ENCODE measurements at places on chromosomes 5 and 9.

DNA sequence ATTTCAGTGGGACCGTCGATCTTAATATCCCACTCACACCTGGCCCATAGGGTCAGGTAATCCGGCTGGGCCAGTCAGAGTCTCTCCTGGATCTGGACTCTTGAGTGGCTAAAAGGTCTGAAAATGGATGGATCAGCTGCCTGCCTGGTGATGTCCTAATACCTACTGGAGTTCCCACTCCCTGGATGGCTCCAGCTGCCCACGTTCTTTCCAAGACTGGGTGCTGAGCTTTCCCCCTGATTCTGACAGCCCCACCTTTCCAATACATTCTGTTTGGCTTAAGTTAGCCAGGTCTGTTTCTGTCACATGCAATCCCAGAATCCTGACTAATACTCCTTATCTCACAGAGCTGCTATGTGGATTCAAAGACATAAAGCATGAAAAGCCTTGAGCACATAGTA is 10.2 kb downstream of the SH3PXD2B start:
- DNase-seq = no peak

DNA sequence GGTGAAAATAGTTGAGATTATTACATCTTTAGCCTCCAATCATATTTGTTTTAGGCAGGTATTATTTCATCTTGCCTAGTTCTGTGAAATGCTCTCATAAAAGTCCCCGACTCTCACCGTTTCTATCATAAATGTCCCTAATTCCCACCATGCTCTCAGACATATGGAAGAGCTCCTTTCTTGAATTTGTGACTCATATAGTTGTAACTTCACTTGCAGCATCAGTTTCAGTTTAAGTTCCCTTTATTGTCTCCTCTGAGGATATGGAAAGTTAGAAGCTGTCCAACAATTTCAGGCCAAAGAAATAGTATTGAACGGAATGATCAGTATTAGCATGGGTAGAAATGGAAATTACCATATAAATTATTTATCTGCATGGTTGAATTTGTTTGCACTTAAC is 187.5 kb upstream of the NR4A3 start:
- DNase-seq = no peak

- DNase-seq = no peak
Observed at GRCh38 chr5:67998709-67999261, 216.8 kb upstream of the PIK3R1 start.

DNA sequence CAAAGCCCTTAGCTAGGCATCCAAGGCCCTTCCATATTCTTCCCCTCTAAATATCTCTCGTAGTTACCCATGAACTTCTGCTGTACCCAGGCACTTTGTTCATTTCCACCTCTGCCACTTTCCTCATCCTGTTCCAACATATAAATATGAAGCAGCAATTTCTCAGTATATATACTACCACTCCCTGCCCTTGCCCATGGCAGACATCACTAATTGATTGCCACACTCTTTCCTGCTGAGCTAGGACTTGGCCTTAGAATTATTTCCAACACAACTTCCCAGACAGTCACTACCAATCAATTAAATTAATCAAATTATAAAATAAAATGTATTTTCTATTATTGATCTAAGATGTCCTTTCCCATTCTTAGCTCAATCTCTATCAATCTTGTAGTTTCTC is 8.5 kb downstream of the INSYN2B start:
- no peak for DNase-seq

DNA sequence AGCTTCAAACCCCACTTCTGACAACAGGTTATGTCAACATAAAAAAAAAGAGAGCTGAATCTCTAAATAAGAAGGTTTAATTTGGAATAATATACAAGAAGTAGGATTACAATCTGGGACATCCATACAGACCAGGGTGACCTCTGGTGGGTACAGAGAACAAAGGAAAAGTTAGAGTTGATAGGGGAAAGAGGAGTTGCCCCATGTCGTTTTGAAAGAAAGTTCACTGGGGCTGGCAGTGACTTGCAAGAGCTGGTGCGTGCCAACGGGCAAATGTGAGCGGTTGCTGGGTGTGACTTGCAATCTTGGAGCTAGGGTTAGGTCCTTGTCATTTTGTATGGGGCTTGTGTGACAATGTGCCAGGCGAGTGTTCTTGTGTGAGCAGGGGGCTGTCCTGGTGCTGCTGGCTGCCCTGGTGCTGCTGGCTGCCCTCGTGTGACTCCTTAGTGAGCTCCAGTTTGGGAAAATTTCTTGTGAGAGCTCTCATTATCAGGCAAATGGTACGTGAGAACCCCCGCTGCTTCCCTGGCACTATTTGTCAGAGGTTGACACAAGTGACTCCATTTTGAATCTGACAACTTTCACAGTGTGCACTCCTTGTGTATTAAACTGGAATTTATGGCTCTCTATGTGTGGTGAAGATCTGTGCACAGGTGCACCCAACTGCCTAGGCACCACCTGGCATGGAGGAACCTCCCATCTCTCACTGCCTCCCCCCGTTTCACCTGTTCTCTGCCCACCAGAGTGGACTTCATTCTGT is 69.8 kb downstream of the UBE2QL1 start:
- DNase-seq = no peak

DNA sequence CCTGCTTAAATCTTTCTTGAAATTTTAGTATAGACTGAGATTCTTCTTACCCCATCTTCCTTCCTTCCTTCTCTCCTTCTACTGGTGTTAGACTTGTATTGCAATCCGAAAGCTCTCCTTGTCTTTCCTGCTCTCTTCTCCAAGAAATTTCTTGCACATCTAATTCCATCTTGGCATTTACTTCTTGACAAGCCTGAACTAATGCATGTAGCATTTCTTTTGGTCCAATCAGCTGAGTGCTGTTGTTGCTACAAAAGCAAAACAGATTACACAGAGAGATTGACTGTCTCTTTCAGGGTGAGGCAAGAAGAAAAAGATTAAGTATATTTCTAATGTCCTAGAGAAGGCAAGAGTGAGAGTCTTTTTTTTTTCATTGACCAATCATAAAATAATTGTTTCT is 51.6 kb upstream of the MAP1B start:
- DNase-seq = no peak

- no peak for DNase-seq
Observed at GRCh38 chr5:96147866-96148265, 186.2 kb upstream of the ELL2 start.

- DNase-seq = no peak
Observed at GRCh38 chr5:35698047-35698808, 80.6 kb downstream of the SPEF2 start.

DNA sequence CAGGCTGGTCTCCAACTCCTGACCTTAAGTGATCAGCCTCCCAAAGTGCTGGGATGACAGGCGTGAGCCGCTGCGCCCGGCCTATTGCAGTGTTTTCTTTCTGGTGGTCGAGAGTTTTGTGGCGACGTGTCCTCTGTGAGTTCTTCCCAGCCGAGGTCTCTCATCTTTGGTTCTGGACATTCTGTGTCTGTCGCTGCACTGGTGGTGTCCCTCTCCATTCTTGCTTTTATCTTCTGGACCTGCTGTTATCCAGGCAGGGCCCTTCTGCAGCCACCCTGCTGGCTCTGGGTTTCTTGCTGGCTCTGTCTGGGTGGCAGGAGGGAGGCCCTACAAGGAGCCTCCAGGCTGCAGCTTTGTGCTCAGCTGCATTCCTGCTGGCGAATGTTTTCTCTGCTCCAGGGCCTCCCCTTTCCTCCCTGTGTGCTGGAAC is 49.1 kb upstream of the EXOC3 start:
- DNase-seq = no peak

DNA sequence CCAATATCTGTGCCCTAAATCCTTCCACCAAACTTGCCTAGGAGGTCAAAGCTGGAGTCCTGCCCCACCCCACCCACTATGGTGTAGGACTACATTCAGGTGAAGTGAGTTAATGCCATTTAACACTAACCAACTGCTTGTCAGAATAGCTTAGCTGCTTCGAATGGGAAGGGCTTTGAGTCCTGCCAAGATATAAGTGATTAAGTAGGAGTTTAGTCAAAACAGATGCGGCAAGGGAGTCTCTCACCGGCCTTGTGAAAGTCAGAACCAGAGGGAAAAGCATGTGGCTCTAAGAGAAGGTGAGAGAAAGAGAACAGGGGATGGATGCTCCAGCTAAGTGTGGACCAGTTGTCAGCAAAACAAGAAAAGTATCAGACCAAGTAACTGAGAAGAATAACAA is 132.6 kb downstream of the SPOCK1 start:
- DNase-seq = no peak

- no peak for DNase-seq
Observed at GRCh38 chr5:139019880-139020279, 144.7 kb upstream of the LRRTM2 start.

GRCh38 chr5:180779985-180780610 is 22.5 kb downstream of the MGAT1 start:
- DNase-seq = no peak

DNA sequence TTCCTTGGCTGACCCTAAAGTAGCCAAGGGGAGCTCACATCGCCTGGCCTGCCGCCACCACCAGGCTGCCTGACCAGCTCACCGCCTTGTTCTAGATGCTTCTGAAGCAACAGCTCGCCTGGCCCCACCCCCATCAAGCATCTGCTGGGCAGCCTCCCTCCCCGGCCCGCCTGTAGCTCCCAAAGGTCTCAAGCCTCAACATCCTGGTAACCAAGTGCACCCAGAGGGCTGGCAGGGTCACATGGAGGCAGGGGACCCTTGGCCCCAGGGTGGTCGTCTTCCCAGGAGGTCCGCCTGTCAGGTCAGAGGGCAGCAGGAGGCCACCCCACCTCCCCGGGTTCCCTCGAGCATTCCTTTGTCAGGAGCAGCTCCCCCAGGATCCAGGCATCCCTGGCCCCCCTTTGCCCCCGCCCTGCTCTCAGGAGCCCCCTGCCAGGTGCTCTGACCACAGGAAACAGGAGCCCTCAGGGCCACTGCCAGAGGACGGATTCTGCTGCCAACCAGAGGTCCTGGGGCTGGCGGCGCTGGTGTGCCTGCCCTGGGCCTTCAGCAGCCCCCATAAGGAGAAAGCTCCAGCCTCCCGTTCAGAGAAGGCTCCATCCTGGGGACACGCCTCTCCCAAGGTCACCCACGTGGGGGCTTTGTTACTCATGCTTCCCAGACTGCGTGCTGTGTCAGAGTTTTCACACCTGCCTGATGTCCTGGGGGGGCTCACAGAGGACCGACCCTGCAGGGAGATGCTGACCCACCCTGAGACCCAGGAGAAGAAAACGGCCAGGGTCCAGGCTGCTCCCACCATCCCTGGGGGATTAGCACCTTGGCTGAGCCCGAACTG is 3.5 kb upstream of the LRRC14B start:
- no peak for DNase-seq

DNA sequence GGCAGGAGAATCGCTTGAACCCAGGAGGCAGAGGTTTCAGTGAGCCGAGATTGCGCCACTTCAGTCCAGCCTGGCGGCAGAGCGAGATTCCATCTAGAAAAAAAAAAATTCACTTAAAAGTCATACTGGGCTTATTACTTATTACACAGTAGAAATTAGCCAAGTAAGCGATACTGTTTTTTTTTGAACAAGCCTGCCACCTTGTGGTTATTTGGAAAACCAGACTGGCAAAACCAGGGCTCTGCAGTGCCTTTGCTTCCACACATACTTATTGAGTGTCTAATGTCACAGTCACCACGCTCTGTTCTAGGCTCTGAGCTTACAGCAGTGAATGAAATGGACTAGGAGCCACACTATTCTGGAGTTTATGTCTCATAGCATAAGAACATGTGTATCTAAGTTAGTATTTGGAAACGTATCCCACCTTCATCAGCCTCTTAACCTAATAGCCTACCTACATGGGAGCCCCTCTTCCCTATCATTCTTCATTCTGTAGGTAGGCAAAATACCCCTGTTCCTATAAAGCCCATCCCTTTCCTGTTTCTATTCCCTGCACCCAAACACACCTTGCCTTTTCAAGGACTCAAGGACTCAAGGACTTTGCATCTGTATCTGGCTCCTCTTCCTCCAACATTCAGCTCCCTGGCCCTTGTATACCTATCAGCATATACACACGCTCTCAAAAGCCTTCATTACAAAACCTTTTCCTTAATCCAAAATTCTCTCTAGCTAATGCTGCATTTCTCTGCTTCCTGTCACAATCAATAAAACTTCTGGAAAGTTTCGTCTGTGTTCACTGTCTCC is 13.9 kb upstream of the BASP1 start:
- peak; percentile 67 for DNase-seq

GRCh38 chr5:95812074-95812471 is 10.5 kb downstream of the GLRX start:
- DNase-seq = no peak

GRCh38 chr9:92097997-92098482 is 17.2 kb downstream of the SPTLC1 start:
- DNase-seq = no peak

DNA sequence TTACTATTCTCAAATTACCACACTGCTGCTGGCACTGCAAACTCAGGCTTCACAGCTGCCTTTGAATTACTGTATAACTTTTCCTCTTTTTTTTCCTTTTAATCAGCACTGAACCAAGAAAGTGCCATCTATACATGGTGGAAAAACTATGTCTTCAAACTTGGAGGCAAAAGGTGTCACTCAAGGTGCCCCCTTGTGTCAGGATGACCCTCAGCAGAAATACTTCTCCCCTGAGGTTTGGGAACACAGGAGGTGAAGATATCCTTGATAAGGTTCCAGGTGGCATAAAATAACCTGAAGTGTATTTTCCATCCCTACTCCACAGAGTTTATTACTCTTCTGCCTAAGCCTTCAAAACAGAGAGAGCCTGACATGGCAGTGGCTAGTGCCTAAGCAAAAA is 14.5 kb downstream of the FRMD3 start:
- no peak for DNase-seq

DNA sequence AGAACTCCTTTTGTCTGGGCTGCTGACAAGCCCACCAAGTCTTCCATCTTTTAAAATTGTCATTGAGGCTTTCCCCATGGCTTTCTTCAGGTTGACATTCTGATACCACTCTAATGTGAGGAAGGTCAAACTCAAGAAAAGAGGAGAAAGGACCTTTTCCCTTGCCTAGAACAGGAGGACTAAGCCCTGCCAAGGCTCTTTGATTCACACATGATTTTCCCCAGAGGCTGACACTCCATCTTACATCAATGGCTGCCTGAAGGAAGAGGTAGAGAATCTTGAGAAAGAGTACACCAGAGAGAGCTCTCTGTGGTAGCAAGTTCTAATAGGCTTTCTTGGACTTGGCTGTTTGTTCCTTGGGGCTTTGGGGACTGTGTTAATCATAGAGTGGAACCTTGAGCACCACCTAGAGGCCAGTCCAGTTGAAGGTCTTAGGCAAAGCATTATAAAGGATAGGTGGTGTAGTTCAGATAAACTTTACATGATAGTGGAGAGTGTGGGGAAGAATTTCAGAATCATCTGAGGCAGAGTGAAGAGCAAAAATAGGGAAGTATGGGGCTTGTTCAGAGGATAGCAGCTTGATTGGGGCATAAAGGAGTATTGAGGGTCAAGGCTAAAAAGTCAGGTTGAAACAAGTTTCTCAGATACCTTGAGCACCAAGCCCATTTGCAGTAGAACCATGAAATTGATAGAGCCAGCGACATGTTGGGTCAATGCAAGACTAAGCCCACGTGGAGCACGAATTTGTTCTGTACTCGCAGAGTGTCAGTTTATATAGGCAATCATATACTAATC is 36.7 kb downstream of the NDFIP1 start:
- DNase-seq = peak; percentile 65

GRCh38 chr9:31272456-31273295 is 1111.8 kb upstream of the ACO1 start:
- DNase-seq = no peak
